ENCODE measurements at places on chromosomes 3 and 15.

DNA sequence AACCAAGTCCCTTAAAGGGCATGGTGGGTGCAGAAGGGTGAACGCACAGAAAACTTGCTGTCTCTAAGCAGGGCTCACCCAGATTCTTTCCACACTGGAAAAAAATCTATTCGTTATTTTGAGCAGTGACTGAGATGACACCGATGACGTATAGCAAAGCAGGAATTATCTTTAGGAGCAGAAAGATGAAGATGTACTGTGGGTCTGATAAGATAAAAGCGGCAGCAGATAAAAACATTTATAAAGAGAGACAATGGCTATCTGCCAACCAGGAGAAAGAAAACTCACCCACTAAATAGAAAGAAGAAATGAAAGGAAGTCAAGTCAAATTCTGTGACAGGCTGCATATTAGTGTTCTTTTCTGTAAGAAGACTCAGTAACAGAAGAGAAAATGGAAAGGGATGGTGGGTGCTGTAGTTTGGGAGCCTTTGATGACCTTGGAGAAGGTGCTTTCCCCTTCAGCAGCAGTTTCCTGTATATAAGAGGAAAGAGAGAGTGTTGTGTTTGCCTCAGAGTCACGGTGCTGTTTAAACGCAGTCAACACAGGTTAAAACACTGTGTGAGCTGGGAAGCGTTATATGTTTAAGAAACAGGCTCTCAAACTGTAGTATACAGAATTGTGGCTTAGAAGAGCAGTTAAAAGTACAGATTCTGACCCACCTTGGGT, 111.6 kb downstream of the AQP9 start:
- no peak for DNase-seq

DNA sequence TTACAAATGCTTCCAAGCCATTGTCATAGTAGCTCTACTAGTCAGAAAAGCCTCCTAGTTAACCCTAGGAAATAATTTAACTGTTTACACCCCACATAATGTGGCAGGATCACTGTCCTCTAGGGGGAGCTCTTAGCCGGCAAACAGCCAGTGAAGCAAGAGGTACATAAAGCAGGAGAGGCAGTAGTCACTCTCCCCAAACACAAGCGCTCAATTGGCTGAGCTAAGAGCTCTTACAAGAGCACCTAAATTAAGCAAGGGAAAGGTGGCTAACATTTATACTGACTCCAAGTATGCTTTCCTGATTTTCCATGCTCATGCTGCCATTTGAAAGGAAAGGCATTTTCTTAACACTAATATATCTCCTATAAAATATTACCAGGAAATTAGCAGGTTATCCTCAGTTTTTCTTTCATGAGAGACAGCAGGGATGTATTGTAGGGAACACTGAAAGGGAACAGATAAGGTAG, 37.6 kb downstream of the NCEH1 start:
- peak; percentile 16 for DNase-seq

DNA sequence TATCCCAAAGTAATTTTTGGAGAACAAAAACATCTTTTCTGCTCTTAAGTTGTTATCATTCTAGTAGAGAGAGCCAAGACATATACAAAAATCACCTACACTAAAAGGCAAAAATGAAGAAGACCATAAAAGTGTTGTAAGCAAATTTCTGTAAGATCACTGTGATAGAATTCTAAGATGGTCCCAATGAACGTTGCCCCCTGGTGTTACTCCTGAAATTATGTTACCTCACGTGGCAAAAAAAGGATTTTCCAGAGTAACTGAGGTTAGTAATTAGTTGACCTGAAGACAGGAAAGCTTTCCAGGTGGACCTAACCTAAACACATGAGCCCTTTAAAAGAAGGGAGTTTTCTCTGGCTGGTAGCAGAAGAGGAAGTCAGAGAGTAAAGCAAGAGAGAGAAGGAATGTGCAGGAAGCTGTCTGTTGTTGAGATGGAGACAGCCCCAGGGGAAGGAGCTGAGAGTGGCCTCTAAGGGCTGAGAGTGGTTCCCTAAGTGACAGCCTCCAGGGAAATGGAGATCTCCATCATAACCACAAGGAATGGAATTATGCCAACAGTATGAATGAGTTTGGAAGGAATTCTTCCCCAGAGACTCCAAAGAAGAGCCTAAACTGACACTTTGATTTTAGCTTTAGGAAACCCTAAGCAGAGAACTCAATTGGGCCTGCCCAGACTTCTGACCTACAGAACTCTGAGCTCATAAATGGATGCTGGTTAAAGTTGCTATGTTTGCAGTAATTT, 205.9 kb downstream of the CD47 start:
- DNase-seq = no peak

DNA sequence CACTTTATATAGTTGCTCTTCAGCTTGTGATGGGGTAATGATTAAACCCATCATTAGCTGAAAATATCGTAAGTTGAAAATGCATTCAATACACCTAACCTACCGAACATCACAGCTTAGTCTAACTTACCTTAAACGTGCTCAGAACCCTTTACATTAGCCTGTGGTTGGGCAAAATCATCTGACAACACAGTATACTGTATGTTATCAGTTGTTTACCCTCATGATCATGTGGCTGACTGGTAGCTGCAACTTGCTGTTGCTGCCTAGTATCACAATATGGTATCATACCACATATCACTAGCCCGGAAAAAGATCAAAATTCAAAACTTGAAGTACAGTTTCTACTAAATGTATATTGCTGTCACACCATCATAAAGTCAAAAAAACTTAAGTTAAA, 9.5 kb downstream of the ZNF280D start:
- DNase-seq = no peak

GRCh38 chr3:75180945-75181298, 483.2 kb upstream of the FRG2C start:
- no peak for DNase-seq

DNA sequence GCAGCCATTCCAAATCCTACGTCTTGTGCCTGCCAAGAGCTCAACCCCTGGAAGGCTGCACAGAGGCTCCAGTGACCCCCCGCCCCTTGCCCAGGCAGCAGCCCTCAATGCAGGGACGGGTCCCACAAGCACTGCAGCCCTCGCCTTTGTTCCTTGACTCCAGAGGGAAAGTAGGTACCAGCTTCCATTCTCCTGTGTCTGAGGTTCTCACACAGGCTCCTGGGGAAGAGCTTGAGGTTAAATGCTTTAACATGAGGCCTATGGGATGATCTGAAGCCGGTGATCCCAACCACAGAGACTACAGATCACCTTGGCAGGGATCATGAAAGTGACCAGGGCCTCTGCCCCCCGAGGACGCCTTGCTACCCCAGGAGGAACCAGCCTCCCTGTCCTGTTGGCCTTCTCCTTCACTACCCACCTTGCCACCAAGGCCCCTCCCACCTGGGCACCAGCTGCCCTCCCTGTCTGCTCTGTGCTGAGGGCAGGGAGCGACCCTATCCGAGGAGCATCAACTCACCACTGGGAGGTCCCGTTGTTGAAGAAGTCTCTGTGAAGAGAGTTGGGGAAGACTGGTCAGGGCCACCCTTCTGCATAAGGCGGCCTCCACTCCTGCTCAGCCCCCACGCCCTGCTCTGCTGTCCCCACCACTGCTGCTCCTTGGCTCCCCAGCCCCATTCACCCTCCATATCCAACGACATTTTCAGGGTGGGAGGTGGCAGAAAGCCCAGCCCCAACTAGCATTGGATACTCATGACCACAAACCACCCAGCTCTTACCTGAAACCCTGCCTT, 95.3 kb downstream of the SEC22A start:
- no peak for DNase-seq

- DNase-seq = no peak
Measured at GRCh38 chr3:127170814-127171213, 22.1 kb upstream of the PRR23E start.

DNA sequence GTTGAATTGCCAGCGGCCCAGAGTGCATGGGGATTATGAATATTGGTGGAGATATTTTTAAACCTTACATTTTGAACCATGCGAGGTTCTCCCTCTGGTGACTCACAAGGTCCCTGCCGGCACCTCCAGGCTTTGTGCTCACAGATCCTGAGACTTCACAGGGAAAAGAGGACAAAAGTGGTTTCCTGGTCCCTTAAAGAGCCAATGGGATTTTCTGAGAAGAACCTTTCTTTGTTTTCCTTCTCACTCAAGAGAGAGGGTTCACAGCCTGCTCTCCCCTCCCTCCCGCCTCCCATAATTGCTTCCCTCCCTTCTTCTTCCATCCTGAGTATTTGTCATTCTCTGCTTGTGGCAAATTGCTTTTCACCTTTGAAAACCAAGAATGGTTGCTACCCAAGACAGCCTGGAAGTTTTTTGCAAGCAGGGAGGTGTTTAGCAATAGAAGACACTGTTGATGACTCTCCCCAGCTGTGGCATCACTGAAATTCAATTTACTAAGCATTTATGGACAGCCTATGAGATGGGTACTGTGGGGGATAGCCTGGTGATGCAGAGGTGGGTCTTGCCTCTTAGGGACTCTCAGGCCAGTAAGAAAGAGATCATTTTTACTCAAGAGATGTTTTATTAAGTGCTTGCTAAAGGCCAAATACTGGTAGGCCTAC, 76.6 kb downstream of the CPN2 start:
- no peak for DNase-seq

DNA sequence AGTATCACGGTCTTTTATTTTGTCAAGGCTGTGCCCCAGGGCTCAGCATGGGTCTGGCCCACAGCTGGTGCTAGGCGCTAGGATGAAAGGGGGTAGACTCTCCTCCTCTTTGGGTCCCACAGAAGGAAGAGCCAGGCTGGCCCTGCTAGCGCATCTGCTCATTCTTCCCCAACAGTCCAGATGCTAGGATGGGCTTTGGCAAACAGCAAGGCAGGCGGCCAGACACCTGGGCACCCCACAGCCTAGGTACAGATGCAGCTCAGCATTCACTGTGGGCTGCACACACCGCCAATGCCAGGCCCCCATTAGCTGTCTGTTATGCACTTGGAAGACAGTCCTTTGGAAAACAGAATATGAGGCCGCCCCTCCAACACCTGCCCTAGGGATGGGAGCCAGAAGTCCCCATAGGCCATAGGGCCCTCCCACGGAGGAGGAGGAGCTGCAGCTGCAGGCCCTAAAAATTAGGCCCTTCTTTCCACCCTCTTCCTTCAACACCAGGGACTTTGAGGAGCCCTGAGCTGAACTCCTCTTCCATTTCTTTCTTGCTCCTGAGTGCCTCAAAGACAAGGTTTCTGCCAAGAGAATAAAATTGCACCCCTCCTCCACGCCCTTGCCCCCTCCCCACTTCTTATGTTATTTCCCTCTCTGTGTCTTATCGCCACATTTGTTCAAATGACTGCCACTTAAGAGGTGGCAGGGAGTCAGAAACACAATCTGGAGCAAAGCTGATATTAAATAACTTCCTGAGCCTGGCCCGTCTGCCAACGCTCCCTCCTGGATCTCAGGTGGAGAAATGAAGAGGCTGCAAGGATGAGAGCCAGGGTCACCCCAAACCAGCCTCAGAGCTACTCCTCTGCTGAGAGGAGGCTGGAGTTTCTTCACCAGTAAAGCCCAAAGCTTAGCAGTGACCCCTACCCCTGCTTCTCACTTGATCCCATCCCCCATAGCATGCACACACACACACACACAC, 13.7 kb downstream of the NTRK3 start:
- no peak for DNase-seq

DNA sequence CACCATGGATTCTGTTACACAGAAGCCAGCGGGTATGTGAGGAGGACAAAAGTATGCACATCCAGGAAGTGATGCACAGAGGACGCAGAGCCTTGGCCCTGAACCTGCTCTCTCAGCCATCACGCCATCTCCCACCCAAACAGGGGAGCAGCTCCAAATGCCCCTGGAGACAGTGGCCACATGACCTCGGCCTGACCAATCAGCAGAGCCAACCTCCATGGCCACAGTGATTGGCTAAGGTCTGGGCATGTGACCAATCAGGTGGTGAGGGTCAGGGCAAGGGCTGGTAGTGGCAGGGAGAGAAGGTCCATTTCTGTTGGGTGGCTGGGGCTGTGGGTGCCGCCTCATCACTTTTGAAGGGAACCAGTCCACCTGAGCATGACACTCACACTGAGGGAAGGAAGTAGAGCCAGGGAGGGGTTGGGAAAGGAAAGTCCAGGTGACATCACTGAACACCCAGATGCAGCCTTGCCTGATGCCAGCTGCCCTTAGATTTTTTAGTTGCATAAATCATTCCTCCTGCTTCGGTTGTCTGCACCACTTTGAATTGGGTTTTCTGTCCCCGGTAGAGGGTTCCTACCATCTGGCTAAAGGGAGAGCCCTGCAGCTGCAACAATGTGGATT, 70.3 kb upstream of the IQSEC1 start:
- DNase-seq = no peak

DNA sequence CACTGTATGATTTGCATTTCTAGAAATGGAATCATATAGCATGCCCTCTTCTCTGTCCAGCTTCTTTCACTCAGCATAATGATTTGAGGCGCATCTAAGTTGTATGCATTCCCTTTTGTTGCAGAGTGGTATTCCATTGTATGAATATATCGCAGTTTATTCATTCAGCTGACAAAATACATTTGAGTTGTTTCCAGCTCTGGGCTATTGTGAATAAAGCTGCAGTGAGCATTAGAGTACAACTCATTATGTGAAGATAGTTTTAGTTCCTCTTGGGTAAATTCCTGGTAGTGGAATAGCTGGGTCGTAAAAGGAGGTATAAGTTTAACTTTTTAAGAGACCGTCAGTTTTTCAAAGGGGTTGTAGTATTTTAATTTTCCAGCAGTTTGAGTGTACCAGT, 38.5 kb upstream of the POLR2M start:
- DNase-seq = no peak

DNA sequence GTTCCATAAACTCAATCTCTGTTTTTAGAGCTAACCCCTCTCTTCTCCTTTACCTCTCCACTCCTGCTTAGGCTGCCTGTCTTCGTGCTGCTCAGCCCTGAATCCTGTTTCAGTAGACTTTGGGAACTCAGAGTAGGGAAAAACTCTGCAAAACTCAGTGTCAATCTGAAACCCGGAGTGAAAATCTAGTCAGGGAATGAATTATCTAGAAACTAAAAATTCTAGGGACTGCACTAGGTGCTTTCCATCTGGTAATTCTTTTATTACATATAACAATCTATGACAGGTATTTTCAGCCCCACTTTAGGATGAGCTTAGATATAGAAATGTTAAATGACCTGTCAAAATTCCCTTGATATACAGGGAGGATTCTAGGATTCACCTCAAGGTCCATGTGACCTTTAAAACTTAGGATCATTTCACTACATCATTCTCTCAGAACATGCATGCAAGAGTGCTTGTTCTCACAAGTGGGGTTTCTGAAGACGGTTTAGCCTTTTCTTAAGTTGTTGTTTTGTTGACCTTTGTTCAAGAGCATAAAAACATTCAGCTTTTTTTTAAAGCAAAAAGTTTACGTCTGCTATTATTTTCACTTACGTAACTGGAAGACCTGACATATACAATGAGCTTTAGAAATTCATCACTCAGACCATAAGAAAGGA, 108.2 kb upstream of the MBNL1 start:
- DNase-seq = no peak
